ENCODE measurements at places on chromosomes 13 and 19.

GRCh38 chr13:48194379-48194754 is 38.6 kb upstream of the ITM2B start:
- DNase-seq, result no peak

- no peak for DNase-seq
Observed at GRCh38 chr19:48591021-48591420, 15.5 kb upstream of the SPACA4 start.

DNA sequence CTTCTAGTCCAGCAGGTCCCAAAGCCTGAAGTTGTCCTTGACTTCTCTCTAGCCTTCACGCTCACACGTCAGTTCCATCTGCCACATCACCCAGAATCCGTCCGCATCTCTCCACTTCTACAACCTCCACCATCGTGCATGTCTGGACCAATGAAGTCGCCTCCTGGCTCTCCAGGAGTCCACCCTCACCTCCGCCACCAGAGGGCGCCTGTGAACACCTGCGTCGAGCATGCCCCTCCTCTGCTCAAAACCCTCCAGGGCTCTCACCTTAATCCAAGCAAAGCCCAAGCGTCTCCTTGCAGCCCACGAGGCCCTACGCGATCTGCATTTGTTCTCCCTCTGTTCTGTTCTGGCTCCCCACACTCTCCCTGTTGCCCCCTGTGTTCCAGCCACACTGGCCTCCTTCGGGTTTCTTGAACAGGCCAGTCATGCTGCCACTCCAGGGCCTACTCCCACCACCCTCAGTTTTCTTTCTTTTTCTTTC is 3.7 kb downstream of the USHBP1 start:
- DNase-seq, result peak; percentile 83

GRCh38 chr19:42281146-42281826 is 12.2 kb downstream of the CIC start:
- no peak for DNase-seq

GRCh38 chr19:7230826-7231225 is 63.4 kb downstream of the INSR start:
- no peak for DNase-seq

DNA sequence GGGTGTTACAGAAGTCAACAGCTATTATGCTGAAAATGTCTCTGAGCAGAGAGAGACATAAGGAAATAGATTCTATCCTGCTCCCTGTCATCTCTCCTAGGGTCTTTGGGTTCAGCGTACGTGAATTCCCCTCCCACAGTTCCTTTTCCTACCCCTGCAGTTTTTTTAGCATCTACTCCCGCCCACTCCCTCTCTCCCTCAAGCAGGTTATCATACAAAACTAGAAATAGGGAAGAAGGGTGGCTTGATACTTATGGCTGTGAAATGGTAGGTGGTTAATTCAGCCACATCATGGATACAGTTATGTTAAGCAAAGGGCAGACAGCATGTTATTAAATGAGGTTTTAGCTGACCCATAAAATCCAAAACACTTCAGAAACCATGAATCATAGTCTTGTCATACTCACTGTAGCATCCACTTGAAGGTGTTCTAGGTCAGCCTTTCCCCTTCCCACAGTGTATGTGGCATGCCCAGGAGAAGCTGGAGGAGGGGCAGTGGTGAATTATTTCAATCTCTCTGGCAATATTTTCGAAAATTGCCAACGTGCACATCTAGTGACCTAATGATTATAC is 236.8 kb upstream of the SERP2 start:
- no peak for DNase-seq

DNA sequence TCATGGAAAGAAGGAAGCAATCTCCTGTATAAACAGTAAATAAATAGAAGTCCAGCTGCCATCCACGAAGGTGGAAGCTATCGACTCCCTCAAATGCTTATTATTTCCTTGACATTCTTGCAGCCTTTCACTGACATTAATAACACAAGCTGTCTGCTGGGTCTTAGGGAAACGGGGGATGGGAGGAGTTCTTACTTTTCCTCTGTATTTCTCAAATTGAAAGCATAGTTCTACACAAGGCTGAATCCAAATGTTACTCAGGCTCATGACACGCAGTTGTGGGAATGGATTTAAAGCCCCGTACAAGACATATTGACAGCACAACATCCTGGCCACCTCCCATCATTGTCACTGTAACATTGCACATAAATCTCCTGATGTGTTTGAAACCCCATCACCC is 4.0 kb downstream of the SERPINE3 start:
- DNase-seq, result no peak

DNA sequence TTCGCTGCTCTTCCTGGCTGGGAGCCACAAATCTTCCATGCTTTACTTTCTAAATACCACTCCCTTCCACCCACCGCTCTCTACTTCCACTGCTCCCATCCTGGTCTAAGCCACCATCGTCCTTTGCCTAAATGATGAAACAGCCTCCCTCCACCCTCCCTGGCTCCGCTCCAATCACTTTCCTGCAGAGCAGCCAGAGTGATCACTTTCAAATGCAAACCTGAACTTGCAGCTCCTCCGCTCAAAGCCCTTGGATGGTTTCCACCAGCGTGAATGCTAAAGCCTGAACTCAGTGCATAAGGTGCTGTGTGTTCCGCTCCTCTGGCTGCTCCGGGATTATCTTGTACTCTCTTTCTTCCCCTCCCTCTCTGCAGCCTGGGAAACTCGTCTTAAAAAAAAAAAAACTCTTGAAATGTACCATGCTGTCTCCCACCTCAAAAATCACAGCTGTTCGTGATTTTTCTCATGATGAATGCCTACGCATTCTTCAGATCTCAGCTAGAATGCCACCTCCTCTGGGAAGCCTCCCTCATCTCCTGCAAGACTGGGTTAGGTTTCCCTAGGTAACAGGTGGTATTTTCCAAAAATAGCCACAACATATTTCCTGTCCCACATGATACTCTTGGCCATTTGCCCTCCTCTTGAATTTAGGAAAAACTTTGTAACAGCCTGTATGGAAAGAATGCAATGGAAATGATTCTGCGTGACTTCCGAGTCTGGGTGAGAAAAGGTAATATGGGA is 3.7 kb upstream of the SIN3B start:
- DNase-seq, result peak; percentile 40

- DNase-seq, result no peak
Observed at GRCh38 chr13:40483601-40484000, 182.8 kb downstream of the FOXO1 start.

DNA sequence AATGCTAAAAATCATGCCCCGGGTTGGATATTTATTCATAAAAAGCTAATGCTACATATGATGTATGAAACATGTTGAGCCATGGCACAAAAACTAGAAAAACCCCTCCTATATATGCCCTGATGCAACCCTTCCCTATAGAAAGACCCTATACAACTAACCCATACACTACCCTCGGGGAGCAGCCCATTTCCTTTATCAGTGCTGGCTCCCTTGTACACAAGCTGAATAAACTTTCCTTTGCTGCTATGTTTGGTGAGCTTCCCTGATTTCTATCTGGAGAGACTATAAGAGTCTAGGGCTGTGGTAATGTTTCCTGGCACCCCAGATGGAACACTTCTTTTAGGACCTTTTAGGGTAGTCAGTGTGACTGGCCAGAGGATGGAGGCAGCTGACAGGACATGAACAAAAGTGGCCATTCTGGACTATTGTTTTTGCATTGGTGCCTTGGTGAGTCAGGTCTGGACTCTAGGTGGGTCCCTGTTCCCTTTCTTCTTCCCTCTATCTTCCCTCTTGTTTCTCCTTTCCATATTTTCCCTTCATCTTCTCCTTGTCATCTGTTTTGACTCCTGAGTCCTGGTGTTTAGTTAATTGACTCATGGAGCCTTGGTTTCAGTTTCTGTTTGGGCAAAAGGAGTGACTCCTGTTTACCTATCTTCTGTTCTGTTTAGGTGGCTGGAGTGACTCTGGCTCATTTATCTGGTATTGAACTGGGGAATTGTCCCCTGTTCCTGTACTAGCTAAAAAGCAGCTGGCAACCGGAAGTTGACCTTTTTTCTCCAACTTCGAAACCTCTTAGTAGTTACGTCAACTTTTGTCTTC is 1321.8 kb upstream of the PCDH9 start:
- DNase-seq, result no peak

DNA sequence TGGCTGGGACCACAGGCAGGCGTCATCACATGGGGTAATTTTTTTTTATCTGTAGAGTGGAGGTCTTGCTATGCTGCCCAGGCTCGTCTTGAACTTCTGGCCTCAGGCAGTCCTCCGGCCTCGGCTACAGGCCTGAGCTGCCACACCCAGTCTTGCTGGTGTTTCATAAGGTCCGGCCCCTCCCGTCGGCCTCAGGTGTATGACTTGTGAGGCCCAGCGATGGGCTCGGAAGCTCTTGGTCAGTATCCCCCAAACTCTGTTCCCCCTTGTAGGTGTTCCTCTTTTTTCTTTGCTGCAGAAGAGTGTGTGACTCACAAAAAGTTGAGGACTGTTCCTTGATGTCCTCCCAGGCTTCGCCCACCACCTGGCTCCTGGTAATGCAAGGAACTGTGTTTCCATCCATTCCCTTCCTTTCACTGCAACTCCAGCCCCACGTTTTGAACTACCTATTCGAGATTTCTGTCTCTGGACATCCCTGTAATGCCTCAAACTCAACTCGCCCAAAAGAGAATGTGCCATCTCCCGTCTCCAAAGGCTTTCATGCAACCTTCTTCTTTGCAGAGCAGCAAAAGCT is 5.0 kb downstream of the USF2 start:
- no peak for DNase-seq

DNA sequence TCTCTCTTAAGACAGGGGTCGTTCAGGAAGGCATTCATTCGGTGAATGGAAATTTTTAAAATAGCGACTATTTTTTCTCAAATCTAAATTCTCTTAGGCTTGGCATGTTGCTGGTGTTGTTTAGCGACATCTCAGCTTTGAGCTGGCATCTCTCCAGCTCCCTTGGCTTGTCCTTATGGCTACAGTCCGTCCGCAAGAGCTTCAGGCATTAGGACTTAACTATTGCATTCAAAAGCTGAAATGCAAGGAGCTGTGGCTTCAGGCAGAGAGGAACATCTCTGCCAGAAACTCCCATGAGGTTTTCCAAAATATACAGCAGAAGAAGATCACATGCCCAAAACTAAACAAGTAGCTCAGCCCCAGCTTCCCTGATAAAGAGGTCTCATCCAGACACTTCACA is 578.5 kb downstream of the EFNB2 start:
- no peak for DNase-seq

DNA sequence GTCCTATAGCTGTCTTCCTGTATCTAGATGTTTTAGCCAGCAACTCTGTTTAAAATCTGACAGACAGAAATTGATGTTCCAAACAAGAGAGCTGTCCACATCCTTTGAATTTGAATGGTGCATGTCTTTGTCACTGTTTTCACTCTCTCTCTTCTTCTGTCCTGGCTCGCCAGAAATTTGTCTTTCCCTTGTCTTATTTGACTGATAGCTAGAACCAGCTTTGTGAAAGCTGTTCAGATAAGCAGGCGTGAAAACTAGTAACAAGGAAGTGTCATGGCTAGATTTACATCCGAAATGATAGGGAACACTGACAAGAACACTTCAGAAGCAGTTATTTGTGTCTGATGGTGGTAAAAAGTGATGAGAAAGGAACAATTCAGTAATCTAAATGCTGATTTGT is 354.9 kb upstream of the SLITRK1 start:
- DNase-seq, result no peak

- DNase-seq, result no peak
Observed at GRCh38 chr19:37953171-37953917, 46.3 kb downstream of the SIPA1L3 start.

DNA sequence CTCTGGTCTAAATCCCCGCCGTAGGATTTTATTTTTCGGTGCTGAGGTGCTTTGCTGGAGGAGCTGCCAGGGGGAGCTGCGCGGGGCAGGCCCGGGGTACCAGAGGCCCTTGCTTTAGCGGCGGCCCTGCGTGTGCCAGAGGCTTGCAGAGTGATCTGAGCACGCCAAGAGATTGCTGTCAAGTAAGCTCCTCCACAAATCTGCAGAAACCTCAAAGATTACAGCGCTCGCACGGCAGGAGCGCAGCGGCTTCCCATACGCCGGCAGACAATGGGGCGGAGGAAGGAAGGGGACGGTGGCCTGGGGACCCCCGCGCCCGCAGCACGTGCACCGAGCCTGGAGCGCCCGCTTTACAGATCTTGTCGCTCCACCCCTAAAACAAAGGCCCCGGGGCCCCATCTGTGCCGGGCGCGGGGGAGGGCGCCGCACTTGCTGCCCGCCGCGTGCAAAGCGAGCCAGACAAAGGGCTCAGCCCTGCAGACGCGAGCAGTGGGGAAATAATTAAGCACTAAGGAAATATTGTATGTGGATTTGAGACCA is 9.1 kb upstream of the C19orf12 start:
- no peak for DNase-seq

GRCh38 chr19:43723588-43723987 is 7.7 kb downstream of the IRGC start:
- DNase-seq, result no peak

DNA sequence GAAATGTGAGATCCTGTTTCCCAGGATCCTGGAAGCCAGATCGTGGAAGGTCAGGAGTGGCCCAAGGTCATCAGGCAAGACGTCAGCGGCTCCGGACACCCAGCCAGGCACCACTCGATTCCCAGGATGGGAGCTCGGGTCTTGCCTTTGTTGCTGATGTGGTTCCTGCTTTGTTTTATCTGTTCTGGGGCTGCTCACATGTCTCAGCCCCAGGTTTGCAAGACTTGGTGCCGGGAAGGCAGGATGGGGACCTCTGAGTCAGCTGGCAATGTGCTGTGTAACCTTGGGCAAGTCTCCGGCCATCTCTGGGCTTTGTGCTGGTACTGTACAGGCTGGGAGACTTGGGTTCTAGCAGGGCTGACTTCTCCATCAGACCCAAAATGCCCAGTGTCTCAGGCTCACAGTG is 1.4 kb upstream of the FCHO1 start:
- DNase-seq, result no peak

- no peak for DNase-seq
Observed at GRCh38 chr13:113488283-113488682, 2.2 kb downstream of the DCUN1D2 start.

DNA sequence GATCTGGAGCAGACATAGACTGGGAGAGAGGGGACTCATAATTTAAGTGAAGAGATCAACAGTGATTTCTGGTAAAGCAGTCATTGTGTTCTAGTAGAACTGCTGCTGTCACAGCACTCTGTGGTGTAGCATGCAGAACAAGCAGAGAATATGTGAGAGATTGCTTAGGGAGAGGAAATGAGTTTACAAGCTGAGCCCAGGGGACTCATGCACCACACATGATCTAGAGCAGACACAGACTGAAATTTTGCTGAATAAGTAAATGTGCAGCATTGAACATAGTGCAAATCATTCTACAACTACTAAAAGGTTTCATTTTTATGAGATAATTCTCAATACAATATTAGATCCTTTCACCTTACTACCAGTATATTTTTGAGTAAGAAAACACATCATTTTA is 125.7 kb downstream of the MYO16 start:
- no peak for DNase-seq

- no peak for DNase-seq
Observed at GRCh38 chr13:114194853-114195252, 15.8 kb downstream of the CFAP97D2 start.

- DNase-seq, result no peak
Observed at GRCh38 chr13:28579322-28579721, 79.6 kb upstream of the POMP start.

GRCh38 chr19:44975444-44975843 is 20.3 kb downstream of the CLPTM1 start:
- no peak for DNase-seq

Data from left colon (tissue), 2 donors.